ENCODE measurements at places on chromosomes 1 and 21.

GRCh38 chr1:100811808-100812207 is 82.8 kb downstream of the EXTL2 start:
- DNase-seq, result no peak

GRCh38 chr1:185570962-185571361 is 163.2 kb upstream of the HMCN1 start:
- no peak for DNase-seq

DNA sequence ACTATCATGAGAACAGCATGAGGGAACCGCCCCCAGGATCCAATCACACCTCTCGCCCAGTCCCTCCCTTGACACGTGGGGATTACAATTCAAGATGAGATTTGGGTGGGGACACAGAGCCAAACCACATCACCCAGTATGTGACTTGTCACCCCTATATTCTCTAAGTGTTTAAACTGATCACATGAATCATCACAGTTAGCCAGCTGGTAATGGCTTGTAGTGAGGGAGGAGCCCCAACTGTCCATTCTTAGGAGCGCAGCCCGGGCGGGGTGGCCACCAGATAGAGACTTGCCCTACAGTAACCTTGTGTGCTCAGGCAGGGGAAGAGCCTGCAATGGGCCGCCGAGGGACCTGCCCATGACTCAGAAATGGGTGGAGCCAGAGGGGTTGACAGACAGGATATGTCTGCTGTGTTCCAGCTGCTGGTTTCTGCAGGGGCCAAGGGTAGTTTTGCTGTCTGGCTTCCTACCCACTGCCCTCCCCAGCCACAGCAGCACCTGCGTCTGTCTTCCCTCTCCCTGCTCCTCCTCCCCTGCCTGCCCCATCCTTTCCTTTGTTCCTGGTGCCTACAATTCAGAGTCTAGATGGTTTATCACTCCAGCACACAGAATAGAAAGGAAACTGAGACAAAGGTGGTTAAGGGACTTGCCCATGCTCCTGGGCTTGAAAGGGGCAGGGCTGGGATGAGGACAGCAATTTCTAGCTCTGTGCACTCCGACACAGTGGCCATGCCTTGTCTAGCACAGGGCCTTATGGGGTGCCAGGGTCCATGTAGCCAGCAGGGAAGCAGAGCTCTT is 9.2 kb downstream of the ABCG1 start:
- peak; percentile 96 for DNase-seq

DNA sequence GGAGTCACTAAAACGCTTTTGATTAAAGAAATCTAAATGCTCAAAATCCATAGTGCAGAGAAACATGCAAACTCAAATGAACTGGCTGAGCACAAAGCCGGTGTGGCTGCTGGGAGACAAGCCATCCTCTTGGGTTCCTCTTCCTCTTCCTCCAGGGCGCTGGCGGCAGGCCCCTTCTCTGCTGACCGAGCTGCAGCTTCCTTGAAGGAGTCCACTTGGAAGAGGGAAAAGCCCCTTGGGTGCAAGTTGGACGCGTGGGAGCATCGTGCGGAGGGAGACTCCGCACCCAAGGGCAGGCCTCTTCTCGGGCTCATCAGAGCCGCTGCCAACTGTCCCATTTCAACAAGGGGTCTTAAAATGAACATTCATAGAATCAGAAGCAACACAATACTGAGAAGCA is 7.9 kb downstream of the CCNL2 start:
- no peak for DNase-seq

GRCh38 chr1:170085091-170085490 is 10.6 kb upstream of the KIFAP3 start:
- no peak for DNase-seq

GRCh38 chr1:152777510-152778137 is 2.7 kb downstream of the LCE1F start:
- no peak for DNase-seq

DNA sequence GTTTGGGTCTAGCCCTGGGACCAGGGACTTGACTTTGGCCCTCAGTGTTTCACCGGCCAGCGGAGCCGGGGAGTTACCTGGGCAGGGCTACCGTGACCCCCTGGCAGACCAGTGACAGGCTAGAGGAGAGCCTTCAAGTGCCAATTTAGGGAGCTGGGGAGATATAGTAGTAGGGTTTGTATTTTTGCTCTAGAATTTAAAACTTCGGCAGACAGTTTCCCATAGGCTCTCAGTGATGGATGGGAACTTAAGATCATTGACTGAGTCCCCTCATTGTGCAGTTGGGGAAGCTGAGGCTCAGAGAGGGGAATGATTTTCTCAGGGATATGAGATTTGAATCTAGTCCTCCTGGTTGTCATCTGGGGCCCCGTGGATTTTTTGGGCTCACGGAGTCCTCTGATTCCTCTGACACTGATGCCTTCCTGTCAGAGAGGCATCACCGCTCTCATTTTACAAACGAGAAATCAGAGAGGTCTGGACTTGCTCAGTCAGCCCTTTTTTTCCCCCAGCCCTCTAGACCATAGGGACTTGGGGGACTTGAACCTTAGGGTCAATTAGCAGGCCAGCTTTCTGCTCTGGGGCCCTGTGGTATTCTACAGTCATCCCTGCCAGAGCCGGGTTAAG is 58.3 kb upstream of the ACOT11 start:
- no peak for DNase-seq

DNA sequence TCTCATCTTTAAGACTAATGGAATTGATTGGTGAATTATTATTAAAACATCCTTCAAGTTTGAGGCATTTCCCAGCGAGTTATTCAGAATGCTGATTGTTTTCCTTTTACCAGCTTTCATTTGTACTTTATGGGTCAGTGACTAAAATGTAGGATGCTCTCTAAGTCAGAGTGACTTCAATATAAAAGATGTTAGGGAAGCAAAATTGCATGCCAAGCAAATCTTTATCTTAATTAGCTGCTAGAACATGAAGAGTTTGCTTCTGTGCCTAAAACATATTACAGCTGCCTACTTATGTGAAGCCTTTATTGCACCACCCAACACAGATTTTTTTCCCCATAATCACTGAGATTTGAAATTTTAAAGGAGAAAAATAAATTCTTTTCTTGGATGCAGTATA is 79.8 kb upstream of the CYYR1 start:
- DNase-seq, result no peak
